GM18507 (cell line): ENCODE measurements at places on chromosomes 4 and X.

- DNase-seq: no peak
These were observed 104.5 kb upstream of the NAP1L5 start for GRCh38 chr4:88802138-88802537.

GRCh38 chr4:70651864-70652506, 14.3 kb downstream of the JCHAIN start:
- no peak for DNase-seq

DNA sequence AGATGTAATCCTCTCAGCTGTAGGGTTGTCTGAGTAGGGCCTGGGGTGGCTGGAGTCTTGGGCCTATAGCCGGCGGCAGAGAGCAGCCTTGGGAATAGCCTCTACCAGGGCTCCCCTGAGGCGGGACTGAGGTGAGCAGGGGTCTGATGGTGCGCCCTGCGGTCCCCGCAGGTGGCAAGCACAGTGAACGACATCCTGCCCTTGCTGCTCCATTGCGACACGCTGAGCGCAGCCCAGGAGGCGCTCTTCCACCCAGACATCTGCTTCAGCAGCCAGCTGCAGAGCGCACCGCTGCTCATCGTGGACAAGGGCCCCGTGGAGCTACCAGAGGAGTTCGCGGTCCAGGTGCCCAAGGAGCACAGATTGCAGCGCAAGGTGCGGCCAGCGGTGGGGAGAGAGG, 317.0 kb downstream of the ADGRL3 start:
- DNase-seq: no peak

DNA sequence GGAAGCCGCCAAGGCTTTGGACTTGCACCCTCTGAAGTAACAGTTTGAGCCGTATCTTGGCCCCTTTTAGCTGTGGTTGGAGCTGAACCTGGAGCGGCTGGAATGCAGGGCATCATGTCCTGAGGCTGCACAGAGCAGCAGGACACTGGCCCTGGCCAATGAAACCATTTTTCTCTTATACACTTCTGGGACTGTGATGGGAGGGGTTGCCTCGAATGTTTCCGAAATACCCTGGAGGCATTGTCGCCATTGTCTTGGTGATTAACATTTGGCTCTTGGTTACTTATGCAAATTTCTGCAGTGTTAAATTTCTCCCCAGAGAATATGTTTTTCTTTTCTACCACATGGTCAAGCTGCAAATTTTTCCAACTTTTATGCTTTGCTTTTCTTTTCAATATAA, 137.2 kb downstream of the MAGEC1 start:
- no peak for DNase-seq

DNA sequence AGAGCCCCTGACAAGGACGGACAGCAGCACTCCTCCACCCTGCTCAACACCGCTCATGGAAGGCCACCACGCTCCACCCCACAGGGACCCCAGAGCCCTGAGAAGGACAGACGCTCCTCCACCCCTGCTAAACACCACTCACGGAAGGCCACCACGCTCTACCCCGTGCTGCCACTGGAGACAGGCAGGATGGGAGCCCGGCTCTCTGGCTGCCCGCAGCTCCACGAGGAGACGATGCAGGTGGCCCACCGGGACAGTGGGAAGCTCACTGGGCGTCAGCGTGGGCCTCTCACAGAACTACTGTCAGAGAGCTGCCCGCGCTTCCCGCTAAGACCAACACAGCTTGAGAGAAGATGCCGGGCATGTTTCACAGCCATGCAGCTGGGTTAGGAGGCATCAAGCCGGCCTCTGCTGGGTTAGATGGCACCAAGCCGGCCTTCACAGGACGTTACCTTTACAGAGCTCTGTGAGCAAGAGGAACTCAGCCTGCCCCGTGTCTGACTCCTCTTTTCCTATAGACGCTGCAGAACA, 20.8 kb downstream of the GAK start:
- DNase-seq: no peak

- no peak for DNase-seq
These were observed 86.3 kb downstream of the CDS1 start for GRCh38 chr4:84669201-84669600.

DNA sequence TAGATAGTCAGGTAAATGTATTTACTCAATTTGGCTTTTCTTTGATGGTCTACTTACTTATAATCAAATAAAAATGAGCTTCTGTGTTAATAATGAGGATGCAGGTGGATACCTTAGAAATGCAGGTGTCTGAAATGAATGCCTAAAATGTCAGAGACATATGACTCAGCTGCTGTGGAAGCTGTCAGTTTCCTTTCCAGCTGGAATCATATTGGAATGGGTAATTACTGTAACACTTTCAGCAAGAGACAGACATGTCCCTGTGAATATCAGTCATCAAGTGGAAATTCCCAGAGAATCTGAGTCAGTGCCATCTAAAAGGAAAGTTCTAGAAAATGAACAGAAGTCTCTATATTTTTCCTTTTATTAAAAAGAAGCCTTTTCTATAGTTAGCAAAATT, 783.0 kb upstream of the AADAT start:
- no peak for DNase-seq

GRCh38 chr4:21507439-21507838, 441.1 kb downstream of the KCNIP4 start:
- no peak for DNase-seq

GRCh38 chr4:7126981-7127380, 59.1 kb upstream of the GRPEL1 start:
- DNase-seq: no peak

DNA sequence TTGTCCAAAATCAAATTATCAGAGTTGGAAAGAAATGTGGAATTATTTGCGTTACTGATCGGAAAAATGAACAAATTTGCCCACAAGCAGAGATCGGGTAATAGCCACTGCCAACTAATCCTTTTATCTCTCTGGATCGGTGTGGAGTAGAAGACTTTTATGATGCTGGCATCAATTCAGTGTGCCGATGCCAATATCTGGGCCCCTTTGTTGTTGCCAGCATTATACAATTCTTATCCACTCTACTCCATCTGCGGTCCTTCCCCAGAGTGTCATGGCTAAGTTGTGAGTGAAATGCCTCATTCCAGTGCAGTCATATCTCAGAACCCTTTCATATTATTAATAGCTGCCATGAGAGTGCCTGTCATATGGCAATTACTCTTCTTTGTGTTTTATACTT, 660.2 kb downstream of the ADGRL3 start:
- DNase-seq: no peak

GRCh38 chr4:30714408-30715031, 5.6 kb upstream of the PCDH7 start:
- no peak for DNase-seq

DNA sequence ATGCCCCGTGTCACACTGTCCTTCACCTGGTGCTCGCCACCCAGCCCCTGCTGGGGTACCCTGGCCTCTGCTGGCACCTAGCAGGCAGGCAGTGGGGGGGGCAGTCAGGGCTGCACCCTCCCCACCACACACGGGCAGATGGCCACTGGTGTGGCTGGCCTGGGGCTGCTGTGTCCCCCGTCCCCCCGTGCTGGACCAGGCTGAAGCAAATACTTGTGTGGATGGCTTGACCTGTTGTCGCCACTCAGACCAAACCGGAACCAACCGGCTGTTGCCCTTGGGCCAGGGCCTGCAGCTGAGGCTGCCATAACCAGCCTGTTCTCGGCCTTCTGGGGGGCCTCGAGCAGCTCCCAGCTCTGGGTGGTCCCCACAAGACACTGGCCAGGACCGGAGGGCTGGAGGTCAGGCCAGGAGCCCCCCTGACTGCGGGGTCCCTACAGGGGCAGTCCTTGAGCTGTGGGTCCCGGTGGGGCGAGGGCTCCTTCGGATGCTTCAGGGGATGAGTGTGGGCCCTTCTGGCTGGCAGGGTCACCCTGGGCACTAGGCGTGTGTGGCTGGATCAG, 4.3 kb downstream of the FGFR3 start:
- no peak for DNase-seq

- no peak for DNase-seq
These were observed 8.4 kb upstream of the VSIG1 start for GRCh38 chrX:108036298-108036973.

DNA sequence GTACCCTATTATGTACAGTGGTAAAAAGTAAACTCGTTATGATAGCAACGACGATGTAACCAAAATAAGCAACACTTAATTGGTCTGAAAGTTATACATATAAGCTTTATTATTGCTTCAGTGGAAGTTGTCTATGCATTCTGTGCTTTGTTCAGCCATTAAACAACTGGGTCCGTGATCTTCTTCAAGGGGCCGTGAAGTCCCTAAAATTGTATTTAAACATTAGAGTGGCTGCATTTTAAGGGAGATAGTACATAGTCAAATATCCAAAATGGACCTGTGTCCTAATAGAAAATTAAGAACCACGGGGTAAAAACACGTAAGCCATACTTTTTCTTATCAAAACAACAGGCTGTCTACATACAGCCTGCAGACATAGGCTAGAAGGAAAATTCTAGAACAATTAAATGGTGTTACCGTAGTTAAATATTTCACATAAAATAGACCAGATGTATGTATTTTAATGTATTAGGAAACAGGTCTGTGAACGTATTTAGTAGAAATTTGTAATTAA, 2.1 kb downstream of the GUCY1A1 start:
- no peak for DNase-seq

GRCh38 chr4:80215449-80216052, 18.2 kb downstream of the PRDM8 start:
- no peak for DNase-seq

- no peak for DNase-seq
These were observed 37.8 kb downstream of the FAT4 start for GRCh38 chr4:125352521-125352920.

DNA sequence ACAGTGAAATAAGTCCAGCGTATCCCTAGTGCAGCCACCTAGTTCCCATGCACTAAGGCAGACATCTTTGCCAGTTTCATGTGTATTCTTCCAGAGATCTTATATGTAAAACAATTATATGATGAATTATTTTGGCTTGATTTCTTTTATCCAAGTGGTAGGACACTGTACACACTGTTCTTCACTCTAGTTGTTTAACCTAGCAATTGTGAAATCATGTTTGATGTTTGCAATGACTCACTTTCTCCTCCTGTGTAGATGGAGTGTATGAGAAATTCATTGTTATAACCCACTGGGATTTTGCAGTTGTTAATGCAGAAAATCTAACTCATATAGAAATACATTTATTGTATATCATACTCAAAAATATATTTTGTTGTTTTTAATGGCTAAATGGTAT, 17.5 kb upstream of the TBC1D1 start:
- no peak for DNase-seq

DNA sequence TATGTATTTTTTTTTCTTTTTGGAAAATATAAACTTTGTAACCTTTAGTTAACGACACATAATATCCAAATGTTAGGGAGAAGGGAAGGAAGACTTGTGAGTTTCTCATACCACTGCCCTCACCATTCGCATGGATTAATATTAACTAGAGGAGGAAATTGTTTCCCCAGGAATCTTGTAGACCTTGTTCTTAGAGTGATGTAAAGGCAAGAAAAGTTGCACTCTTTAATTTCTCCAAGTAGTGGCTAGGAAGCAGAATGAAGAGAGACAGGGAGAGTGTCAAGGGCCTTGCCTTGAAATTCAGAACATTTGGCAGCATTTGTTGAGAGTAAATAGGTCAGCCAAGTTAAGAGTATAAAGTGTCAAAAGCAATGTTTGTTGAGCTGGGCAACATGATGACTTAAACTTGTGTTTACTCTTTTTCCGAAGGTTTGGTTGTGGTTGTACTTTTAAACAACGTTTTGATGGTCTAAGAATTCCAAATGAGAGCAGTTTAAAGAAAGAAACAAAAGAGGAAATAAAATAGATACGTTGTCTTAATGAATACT, 105.7 kb downstream of the TENM3 start:
- no peak for DNase-seq

DNA sequence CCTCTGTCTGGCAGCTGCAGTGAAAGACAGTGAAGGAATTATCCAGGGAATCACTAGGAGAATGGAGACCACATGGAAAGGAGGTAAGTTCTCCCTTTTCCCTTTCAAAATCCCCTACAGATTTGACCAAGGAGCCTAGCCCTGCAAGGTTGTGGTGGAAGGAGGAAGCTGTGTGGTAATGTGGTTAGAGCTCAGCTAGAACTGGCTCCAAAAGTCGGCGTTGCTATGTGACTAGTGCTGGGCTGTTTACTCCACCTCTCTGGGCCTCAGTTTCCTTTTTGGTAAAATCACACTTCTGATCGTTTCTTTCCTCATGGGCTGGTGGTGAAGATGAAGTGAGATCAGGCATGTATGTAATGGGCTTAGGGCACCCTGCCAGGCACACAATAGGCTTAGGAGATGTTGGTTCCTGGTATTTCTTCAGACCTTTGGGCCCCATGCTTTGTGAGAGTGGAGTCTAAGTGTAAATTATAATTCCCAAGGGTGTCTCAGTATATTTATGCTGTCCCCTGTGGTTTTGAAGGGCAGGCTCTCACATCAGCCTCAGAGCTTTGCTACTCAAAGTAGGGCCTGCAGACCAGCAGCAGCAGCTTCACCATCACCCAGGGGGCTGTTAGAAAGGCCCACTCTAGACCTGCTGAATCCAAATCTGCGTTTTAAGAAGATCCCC, 183.7 kb upstream of the BCOR start:
- no peak for DNase-seq

DNA sequence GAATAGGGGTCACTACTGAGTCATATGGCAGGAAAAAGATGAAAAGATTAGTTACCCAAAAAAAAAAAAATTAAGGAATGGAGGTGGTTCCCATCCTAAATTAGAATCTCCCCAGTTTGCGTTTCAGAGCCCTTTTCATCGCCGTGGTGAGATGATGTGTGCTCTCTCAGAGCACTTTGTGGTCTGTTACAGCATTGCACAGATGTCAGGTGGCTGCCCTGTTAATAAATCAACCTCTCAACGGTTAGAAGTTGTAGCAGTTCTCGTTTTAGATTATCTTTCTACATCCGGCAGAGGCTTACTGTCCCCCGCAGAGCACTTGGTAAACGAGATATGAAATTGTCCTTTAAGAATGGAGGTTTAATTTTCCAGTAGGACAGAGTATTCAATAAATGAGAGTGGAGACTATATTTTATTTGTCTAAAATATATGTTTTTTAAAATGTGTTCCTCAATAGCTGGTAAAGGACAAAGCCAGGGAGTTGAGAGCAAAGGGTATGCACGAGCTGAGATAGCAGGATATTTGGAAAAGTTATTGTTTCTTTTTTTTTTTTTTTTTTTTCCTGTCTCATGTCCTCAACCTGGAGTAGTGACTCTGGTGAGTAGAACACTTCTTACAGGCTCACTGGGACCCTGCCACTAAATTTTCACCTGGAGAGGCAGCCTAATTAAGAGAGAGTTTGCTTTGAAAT, 26.9 kb downstream of the AFF1 start:
- peak; percentile 36 for DNase-seq

GRCh38 chrX:19670854-19671620, 155.7 kb upstream of the MAP3K15 start:
- DNase-seq: no peak

GRCh38 chr4:150867148-150867547, 147.9 kb downstream of the LRBA start:
- DNase-seq: peak; percentile 45
